ENCODE measurements at places on chromosomes 5 and 9.

- no peak for DNase-seq
Measured at GRCh38 chr5:1883925-1884677, 1.4 kb upstream of the IRX4 start.

- DNase-seq, result no peak
Measured at GRCh38 chr5:134008266-134008749, 3.5 kb upstream of the VDAC1 start.

DNA sequence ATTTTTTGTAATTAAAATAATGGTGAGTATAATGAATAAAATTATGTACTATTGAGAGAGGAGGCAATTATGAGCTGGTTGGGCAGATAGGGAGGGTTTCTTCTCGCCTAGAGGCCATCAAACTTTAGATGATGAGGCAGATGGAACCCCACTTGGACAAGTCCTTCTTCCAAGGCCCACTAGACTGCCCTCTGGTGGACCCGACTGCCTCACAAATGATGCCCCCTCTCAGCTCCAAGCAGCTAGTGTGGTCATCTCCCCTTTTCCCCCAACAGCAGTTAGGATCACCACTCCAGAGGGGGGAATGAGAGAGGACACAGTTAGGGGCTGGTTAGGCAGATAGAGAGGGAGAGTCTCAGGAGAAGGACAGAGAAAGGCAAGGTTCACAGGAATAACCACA lies 348.0 kb upstream of the CDH18 start:
- DNase-seq, result no peak

GRCh38 chr9:73577848-73578247 lies 426.2 kb downstream of the ANXA1 start:
- DNase-seq, result no peak

DNA sequence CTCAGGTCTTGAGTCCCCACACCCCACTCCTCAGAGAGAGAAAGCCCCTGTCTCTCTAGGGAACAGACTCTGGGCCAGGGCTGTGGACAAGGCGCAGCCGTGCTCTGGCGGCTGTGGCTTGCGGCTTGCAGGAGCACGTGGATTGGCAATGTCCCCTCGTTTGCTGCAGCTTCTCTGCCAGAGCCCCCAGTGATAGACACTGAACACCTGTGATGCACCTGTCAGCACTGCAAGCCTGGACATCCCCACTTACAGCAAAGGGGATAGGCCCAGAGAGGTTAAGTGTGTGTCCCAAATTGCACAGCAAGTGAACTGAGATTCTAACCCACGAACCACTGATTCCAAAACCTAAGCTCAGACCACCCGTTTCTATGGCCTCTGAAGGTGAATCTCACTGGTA lies 7.0 kb downstream of the GFI1B start:
- DNase-seq, result no peak

DNA sequence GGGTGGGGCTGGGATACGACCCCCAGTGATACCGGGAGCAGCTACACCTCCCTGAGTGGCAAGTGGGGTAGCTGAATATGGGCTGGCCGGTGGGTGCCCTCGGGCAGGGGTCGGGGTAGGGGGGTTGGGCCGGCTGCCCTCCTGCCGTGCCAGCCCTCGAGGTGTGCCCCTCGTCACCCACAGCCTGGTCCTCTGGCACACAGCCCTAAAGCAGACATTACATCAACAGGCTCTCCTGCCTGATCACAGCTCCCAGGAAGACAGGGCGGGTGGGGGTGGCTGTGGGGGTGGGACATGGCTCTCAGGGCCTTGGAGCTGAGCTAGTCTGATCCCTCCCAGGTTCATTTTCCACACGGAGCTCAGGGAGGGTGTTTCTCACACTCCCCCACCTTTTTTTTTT lies 23.2 kb downstream of the FBXW5 start:
- DNase-seq, result no peak

- no peak for DNase-seq
Measured at GRCh38 chr5:84227236-84227635, 157.4 kb downstream of the EDIL3 start.

- DNase-seq, result no peak
Measured at GRCh38 chr5:13955896-13956295, 11.4 kb upstream of the DNAH5 start.

DNA sequence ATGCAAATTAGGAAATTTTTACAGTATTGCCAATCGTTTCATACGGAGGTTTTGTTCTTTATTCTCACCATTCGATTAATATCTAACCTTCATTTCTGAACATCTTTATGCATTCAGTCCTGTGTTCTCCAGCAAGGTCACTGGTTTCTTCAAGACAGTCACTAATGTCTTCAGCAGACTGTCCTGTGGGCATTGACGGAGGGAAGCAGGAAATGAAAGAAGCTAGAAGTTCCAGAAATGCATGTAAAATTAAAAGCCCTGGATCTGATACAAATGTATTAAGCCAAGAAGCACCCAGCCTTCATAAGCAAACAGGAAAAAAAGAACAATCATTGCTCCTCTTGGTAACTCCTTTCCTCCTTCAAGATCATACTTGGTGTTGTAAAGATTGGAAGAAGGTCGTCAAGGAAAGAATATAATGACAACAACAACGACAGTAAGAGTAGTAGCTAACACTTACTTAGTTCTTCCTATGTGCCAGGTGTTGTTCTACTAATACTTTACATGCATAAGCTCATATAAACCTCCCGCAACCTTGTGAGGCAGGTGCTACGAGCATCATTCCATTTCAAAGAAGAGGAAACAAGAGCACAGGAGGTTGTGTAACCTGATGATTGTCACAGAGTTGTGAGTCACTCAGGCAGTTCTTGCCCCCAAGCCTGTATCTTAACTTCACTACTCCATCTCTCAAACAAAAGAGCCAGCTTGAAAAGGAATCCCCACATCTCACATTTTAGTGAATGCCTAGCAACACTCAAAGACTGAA lies 59.9 kb upstream of the CER1 start:
- no peak for DNase-seq

- DNase-seq, result no peak
Measured at GRCh38 chr5:165277661-165278060, 1772.2 kb downstream of the MAT2B start.

- no peak for DNase-seq
Measured at GRCh38 chr5:5398071-5398470, 24.4 kb upstream of the ICE1 start.

DNA sequence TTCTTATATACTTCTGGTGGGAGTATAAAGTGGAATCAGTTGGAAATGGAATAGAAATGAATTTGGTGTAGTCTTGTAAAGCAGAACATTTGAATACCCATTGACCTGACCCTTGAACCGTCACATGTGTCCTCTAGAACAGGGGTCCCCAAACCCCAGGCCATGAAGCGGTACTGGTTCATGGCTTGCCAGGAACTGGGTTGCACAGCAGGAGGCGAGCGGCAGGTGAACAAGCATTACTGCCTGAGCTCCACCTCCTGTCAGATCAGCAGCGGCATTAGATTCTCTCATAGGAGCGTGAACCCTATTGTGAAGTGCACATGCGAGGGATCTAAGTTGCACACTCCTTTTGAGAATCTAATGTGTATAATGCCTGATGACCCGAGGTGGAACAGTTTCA lies 80.0 kb downstream of the RANBP17 start:
- no peak for DNase-seq

GRCh38 chr9:76464706-76465105 lies 5.7 kb downstream of the GCNT1 start:
- DNase-seq, result no peak

DNA sequence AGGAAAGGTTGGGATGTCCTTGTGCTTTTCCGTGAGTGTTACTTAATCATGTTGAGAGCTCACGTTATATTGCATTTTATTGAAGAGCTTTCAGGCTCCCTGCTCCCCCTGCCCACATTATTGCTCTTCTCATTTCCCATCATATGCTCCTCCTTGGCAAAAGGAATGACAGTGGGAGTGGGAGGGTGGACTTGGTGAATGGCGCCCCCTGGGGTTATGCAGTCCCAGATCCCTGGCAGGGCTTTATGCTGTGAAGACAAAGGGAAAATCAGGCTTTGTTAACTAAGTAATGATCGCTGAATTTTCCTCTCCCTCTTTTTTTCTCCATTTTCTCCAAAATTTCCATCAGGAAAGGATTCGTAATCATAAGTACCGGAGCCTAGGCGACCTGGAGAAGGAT lies 166.6 kb downstream of the SMARCA2 start:
- peak; percentile 19 for DNase-seq

- DNase-seq, result no peak
Measured at GRCh38 chr9:4262735-4263141, 37.1 kb downstream of the GLIS3 start.

GRCh38 chr5:145858959-145859358 lies 13.9 kb downstream of the GRXCR2 start:
- no peak for DNase-seq

- no peak for DNase-seq
Measured at GRCh38 chr9:137421838-137422603, 941 bp downstream of the EXD3 start.

GRCh38 chr9:27688954-27689353 lies 115.7 kb upstream of the C9orf72 start:
- no peak for DNase-seq

DNA sequence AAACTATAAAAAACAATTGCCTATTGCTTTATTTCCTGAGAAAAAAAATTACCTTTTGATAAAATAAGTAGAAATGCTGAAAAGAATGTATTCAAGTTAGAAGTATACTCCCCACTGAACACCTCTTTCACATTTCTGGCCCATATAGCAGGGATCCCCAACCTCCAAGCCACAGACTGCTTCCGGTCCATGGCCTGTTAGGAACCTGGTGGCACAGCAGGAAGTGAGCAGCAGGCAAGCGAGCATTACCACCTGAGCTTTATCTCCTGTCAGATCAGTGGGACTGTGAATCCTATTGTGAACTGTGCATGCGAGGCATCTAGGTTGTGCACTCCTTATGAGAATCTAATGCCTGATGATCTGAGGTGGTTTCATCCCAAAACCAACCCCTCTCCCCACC lies 563.9 kb downstream of the RAB3C start:
- no peak for DNase-seq

All from stimulated activated CD4-positive, alpha-beta T cell treated with anti-CD3 and anti-CD28 coated beads, Interleukin-12 subunit alpha, Interleukin-12 subunit beta, amount 100 ng/mL, for 4 hours (primary cell).